ENCODE measurements at places on chromosomes 5 and 9.

GRCh38 chr9:128556926-128557634, 4.7 kb downstream of the SPTAN1 start:
- no peak for DNase-seq

DNA sequence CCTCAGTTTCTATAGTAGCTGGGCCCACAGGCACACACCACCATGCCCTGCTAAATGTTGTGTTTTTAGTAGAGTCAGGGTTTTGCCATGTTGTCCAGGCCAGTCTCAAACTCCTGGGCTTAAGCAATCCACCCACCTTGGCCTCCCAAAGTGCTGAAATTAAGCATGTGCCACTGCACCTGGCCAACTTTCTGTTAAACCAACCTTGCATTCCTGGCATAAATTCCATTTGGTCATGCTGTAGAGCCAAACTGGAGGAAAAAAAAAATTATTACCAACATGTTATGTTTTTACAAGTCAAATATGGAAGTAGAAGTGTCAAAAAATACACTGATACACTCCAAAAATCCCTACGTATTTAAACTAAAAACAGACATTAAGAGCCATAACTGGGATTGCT, 54.1 kb downstream of the ERMP1 start:
- DNase-seq: no peak

- DNase-seq: no peak
Measured at GRCh38 chr9:68710111-68710471, 5.1 kb downstream of the PIP5K1B start.

DNA sequence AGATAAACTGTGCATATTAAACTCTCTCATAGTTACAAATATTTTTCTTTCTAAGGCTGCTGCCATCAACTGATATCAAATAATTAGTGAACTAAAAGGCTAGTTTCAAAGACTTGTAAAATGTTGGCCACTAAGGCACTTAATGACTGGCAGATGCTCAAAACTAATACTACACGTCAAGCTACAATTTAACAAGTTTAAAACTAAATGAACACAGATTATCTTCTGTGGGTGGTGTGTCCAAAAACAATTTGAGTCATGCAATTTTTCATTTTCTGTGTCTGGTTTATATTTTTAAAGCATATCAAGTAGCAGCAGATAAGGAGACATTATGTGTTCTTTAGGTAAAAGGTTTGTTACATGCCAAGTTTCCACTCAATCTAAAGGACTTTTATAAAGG, 665.1 kb downstream of the EFNA5 start:
- no peak for DNase-seq

DNA sequence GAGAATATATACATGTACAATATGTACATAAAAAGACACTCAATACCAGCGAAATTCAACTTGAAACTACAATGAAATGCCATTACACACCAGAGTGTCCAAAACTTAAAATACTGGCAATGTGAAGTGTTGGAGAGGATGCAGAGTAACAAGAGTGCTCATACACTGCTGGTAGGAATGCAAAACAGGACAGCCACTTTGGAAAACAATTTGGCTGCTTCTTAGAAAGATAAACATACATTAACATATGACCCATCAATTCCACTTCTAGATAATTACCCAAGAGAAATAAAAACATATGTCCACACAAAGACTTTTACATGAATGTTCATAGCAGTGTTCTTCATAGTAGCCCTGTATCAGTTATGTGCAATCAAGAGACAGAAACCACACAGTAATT, 39.4 kb upstream of the BARX1 start:
- DNase-seq: no peak

- no peak for DNase-seq
Measured at GRCh38 chr5:9212605-9213004, 333.3 kb downstream of the SEMA5A start.

DNA sequence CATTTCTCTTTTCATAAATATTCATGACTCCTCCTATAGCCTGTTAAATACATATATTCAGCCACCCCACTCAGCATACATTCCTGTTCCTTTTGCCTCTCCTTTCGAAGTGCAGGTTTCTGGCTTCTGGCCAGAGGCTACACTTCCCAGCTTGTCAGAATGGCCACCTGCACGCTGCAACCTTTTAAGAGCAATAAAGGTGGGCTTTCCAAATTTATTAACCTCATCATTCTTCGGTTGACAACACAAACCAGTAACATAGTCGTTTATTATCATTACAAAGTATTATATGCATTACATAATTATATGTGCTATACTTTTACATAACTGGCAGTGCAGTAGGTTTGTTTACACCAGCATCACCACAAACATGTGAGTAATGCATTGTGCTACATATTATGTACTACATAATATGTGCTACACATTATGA, 16.5 kb upstream of the TMEM171 start:
- DNase-seq: no peak

- DNase-seq: no peak
Measured at GRCh38 chr9:113155911-113156588, 5.2 kb downstream of the SLC31A2 start.

DNA sequence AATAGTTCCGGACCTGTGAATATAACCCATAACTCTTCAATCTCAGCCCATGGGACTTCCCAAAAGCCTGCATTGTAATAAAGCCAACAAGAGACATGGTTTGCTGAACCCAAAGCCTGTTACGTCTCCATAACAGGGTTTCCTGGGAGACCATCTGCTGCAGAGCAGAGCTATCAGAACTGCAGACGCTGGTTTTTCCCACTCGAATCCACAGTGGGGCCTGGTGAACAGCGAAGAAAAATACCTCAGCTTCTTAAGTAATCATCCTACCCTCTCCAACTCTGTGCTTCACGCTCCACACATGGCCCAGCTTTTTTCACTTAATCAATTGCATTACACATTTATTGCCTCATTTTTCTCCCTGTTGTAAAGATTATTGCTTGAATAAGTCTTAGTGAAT, 409.5 kb upstream of the GRIA1 start:
- DNase-seq: no peak

- no peak for DNase-seq
Measured at GRCh38 chr5:136620016-136620419, 254.7 kb upstream of the TRPC7 start.

- DNase-seq: no peak
Measured at GRCh38 chr9:36217256-36217968, 26.7 kb downstream of the CLTA start.

GRCh38 chr5:178622679-178623247, 4.1 kb downstream of the CLK4 start:
- DNase-seq: no peak

DNA sequence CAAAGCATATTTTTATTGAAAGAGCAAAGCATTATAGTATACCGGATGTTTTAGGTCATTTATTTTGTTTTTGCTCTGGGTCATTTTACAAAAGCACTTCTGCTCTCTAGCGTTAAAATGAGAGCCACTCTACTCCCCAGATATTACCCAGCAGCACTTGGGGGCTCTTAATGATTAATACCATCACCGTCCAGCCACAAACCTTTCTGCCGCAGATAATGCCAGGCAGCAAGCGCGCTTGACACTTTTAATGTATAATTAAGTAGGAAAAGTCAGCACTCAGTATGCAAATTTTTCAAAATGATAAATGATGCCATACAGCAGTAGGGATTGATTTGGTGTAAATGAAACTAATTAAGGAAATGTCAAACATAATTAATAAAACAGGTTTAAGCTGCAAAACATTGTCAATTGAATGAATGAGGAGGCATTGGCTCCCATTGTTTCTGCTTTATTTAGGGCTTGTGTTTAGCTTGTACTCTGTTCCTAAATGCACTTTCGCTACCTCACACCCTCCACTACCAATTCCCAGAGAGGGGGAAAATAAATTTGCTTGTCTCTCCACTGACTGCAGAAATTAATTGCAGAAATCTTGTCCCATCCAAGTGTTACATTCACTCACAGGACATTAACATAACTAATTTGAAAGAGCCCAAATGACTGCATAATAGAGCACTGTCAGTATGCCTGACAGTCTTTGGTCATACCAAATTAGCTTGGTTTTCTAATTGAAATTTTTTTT, 358.8 kb upstream of the ARRDC3 start:
- no peak for DNase-seq

DNA sequence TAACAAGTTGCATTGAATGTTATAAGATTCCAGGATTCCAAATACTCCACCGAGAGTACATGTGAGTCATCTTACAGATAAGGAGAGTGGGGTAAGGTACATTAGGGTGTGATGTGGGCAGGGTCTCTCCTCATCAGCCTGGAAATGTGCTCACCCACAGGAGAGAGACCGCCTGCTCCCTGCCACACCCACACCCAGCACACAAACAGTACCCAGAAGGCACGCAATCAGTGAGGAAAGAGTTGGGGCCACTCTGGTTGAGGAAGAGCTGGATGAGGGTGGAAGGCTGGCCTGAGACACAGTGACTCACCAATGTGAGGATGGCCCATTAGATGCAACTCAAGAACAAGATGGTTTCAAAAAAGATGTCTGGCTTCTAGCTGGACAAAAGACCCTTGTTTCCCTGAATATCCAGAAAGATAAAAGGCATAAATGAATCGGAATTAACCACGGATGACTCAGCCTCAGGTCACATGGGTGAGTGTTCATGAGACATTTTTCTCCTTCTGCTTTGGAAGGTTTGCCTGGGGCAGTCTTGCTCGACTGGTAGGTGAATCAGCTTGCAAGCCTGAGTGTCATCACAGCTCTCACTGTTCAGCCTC, 51.1 kb upstream of the LHFPL2 start:
- no peak for DNase-seq

- DNase-seq: no peak
Measured at GRCh38 chr9:21750021-21750735, 52.3 kb upstream of the MTAP start.

- no peak for DNase-seq
Measured at GRCh38 chr5:92942762-92943161, 638.3 kb downstream of the NR2F1-AS1 start.

GRCh38 chr5:7410936-7411511, 15.1 kb downstream of the ADCY2 start:
- DNase-seq: no peak

DNA sequence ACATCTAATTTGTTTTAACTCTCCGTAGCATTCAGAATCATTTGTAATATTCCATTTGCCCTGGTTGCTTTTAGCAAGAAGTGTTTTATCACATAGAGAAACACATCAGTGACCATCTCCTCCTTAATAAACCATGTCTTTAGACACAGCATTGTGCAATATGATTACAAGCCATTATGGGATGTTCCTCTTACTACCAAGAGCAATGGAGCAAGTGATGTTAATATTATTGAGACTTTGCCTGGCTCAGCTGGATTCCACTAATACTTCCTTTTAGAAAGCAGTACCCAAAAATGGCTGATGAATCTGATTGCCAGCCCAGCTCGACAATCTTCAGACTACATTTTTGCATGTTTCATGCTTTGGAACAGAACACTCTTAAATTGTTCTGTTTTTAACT, 364.2 kb downstream of the OSTF1 start:
- DNase-seq: no peak

GRCh38 chr5:25448190-25448621, 803.4 kb upstream of the CDH10 start:
- no peak for DNase-seq

DNA sequence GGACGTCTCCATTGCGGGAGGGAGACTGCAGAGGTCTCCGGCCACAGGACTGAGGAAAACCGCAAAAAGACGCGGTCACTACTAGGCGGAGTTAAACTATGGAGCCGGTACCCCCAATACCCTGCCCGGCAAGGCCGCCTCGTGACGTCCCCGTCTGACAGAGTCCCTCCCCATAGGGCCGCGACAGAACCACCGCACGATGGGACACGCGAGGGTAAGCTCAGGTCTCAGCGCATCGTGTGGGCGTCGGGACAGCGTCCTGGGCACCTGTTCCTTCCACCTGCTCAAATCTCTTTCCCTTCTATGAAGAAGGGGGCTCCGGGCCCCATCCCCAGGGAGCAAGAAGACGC, 35.2 kb upstream of the GLDC start:
- DNase-seq: peak; percentile 54

- DNase-seq: no peak
Measured at GRCh38 chr9:22285066-22285465, 161.6 kb upstream of the DMRTA1 start.

GRCh38 chr5:59712836-59713497, 180.6 kb downstream of the PDE4D start:
- DNase-seq: no peak

- no peak for DNase-seq
Measured at GRCh38 chr9:89372230-89372816, 54.0 kb downstream of the SECISBP2 start.

- DNase-seq: peak; percentile 11
Measured at GRCh38 chr9:100322954-100323536, 29.7 kb downstream of the TEX10 start.

DNA sequence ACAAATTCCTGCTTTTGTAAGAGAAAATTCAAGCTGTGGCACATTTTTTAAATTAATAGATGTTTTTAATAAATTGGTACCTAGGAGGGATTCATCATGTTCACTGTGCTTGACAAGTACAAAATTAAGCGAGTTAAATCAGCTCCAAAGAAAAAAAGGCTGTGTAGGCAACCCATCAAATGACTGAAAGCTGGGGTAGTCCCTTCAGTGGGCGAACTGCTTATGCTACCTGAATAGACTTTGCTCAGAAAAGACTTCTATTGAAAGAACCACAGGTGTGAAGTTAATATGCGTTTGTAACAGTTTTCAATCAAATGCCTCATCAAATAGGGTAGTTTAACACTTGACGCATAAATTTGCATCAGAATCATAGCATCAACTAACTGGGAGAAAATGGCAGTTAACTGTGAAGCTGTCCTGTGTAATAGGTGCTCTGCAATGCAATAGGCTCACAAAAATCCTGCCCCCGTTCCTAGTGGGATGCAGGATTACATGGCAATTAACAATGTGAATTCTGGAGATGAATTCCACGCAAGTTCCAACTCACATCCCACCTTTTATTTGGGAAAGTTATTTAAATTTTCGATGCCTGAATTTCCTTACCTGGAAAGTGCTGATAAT, 14.4 kb upstream of the ARL15 start:
- DNase-seq: no peak

DNA sequence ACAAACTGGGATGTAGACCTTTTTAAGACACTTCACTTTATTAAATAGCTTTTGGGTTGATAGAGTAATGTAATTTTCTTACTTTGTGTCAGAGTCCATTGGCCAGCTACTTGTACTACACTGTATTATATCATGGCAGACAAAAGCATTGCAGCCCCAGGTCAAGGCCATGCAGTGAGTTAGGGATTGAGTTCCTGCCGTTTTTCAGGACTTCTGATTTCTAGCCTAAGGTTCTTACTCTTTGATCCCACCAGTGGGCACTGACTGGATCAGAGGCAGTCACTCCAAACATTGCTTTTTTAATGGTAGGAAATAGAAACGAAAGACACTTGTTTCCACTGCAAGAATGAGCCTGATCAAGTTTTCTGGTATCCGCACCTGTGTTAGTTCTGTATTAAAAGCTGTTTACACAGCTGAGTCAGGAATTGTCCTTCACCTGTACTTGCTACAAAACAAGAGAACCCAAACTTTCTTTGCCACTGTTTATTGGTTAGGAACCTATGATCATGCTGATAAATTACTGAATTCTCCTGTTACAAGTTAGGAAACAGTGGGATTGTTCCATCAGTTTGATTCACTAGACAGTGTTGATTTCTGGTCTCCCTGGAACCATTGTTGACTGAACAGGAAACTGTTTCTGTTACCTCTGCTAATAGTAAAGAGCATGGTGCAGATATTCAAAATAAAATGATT, 22.1 kb downstream of the LRRC70 start:
- no peak for DNase-seq

- DNase-seq: no peak
Measured at GRCh38 chr5:58149345-58149744, 310.5 kb downstream of the PLK2 start.

GRCh38 chr9:111068383-111068730, 30.1 kb upstream of the LPAR1 start:
- no peak for DNase-seq
